ENCODE measurements at places on chromosomes 2 and 18.
A peak's percentile ranks its signal among the peaks of the same experiment; 100 is the strongest.

GRCh38 chr2:66874411-66874810, 439.5 kb downstream of the MEIS1 start:
- DNase-seq, result no peak

DNA sequence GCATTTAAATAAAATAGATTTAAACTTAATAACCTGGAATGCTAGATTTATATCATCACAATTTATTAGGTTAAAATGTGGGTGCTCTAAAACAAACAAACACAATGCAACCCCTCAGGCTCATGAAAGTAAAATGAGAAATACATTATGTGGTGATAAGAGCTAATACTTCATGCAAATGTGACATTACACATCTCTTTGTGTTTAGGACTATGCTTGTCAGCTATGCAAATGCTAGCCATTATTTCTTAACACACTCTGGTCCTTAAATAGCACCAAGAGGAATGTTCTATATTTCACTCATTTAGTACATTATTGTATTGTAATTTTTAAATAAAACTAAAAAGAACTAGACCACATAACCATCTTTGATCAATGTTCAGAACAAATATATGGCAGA, 627.6 kb downstream of the DPP10 start:
- DNase-seq, result no peak

- DNase-seq, result no peak
Observed at GRCh38 chr2:201114846-201115245, 1.1 kb upstream of the CFLAR start.

DNA sequence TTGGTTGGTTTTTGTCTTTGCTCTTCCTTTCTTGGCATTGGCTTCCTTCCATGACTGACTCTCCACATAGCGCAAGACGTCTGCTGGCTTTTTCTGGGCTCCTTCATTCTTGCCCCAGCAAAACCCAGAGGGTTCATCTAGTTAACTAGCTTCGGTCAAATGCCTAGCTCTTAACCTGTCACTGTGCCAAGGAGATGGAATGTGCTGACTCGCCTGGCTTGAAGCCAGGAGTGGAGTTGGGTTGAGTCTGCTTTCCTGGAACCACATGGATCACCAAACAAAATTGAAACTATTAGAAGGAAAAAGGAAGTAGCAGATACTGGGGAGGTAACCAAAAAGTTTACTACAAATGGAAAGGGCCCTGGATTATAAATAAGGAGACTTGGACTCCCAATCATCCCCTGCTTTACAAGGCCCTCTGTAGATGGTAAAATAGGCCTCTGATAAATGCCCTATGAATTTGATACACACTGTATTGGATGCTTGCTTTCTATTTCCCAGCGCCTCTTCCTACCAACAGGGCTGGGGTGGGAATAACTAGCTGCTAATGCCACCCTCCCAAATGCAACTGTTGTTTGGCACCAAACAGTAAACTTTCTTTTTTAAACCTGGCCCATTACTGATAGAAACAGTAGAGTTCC, 11.3 kb downstream of the MALT1 start:
- DNase-seq, result no peak

- no peak for DNase-seq
Observed at GRCh38 chr2:127698553-127699355, 2.5 kb upstream of the SFT2D3 start.

- DNase-seq, result no peak
Observed at GRCh38 chr2:225083276-225083675, 41.0 kb upstream of the DOCK10 start.

DNA sequence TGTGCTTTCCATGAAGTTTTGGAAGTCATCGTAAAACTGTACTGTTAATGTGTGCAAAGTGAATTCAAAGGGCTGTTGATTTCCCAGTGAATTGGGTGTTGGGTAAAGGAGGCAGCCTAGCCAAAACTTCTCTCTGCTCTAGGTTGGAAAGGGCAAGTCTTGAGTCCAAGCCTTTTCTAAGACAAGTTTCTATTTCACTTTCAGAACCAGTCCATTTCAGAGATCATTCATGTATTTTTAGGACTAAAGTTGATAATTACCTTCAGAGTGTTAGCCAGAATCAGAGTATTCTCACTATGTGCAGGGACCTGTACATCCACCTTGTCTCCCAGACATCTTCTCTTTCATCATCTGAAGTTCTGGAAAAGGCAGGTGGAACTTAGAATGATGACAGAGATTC, 636.1 kb upstream of the KLHL29 start:
- DNase-seq, result no peak

GRCh38 chr2:43131051-43131889, 95.1 kb downstream of the ZFP36L2 start:
- DNase-seq, result peak; percentile 63

GRCh38 chr2:214077727-214078126, 333.1 kb upstream of the VWC2L start:
- DNase-seq, result no peak

GRCh38 chr18:49481317-49481716, 5.7 kb downstream of the C18orf32 start:
- DNase-seq, result no peak

- DNase-seq, result no peak
Observed at GRCh38 chr2:127044977-127045661, 61.8 kb downstream of the BIN1 start.

GRCh38 chr2:18803141-18803939, 214.0 kb upstream of the NT5C1B start:
- DNase-seq, result no peak

DNA sequence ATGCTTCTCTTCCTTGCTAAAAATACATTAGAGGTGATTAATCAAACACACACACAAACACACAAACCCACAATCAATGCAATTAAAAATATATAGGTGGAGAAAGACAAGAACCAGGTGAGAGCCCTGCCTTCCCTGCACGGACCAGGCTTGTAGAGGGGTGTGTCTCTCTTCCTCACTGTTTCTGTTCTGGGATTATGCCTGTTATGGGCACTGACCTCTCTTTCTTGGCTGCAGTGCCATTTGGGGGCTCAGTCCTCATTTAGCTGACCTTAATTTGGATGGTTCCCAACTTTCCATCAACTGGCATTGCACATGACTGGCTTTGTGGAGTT, 89.8 kb downstream of the SH3RF3 start:
- DNase-seq, result no peak

DNA sequence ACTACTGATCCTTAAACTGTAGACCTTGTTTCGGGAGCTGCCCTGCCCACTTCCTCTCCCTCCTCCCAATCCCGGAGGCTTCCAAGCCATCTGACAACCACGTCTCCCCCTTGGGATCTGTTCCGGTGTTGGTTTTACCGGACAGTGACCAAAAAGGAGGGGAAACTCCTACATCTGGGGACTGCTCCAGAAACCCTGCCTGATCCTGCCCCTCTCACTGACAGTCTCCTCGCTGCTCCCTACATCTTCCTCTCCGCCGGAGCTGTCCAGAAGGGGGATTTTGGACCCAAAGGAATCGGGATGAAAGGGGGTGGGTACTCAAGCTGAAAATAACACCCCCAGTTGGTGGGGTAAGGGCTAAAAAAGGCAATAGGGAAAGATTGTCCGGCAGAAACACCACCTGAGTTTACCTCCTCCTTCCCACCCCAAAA, 1.5 kb downstream of the INO80D start:
- peak; percentile 4 for DNase-seq

DNA sequence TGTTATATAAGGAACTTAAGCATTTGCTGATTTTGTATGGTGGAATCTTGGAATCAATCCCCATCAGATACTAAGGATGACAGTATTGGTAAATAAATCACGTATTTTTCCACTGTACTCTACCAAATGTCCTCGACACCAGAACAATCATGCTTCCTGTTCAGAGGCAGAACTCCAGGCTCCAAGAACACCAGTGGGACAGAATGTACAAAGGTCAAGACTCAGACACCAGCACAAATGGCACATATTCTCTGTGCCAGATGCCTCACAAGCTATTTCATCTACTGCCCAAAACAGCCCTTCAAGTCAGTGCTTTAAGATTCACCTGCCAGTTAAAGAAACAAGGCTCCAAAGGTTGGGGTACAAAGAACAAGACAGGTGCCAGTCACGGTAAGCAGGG, 420.5 kb downstream of the STK39 start:
- no peak for DNase-seq

GRCh38 chr2:134420259-134420658, 166.4 kb downstream of the MGAT5 start:
- no peak for DNase-seq

DNA sequence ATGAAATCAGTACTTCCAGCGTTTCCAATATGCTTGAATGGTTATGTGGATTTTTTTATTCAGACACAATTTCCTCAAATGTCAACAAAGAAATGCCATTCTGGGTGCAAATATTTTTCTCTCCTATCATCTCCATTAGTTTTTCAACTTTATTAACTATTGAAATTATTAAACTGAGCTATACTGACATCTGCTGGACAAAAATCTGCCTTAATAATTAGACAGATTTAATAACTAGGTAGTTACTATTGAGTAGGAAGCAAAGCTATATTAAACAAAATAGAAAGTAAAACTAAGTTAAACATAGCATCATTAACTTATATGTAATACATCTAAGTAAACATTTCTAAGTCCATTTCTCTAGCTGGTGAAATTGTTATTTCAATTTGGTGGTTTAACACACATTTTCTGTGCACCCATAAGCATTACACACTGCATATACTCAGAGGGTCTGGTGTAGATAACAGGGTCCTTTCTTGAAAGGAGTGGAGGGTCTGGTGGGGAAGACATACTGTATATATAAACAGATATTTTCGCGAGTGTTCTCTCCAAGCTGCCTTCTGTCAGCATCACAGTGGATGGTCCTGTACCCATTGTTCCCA, 77.0 kb downstream of the LANCL1 start:
- DNase-seq, result no peak

DNA sequence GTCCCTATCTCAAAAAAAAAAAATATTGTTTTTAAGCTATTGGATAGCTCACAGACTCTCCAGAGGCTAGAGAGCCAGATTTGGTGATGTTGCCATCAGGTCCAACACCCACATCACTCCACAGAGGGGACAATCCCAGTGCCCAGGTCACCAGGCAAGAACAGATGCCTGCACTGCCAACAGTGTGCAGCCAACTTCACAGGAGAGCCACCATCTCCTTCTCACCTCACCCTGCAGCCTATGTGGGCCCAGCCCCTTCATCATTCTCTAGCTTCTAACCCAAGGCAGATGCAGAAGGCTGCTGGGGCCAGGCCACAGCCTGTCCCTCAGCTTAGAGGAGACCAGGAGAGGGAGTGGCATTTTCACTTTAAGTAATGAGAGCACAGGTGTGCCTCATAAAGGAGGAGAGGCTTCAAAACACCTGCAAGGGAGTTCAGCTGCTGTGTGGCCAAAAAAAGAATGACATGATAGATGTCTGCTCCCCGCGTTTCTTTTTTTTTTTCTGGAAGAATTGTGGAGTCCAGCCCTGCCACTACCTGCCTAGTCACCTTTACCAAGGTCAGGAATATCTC, 98.0 kb upstream of the ZSWIM2 start:
- no peak for DNase-seq

DNA sequence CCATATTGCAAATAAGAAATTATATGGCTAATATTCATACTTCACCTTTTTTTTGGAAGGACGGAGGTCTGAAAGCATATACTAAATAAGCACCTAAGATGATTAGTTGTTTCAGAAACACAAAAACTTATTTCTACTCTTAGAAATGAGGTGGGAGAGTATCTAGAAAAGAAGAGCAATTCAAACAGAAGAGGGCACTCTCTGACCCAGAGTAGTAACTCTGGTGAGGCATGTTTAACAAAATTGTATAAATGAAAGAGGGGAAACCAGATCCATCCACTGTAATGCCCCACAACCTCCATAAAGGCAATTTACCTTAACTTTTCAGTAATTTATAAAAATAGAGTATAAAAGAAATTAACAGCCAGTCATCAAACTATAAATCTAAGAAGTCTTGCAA, 669.6 kb upstream of the VRK2 start:
- no peak for DNase-seq

- DNase-seq, result no peak
Observed at GRCh38 chr2:197813093-197813787, 8.8 kb downstream of the PLCL1 start.

DNA sequence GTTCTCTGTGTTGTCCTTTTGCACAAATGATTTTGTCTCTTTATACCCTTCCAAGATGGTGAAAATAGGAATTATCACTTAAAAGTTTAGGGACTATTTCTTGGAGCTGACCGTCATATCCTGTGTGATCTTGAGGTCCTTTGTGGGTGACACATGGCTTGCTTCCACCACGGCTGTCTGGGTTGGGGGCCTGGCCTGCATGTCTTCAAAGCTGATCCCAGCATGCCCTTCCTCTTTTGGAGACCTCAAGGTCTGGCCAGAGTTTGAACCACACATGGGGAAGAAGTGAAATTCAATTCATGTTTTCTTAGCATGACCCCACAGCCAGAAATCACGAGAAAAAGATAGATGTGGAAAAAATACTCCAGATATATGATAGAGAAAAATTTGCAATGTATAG, 14.0 kb downstream of the SFTPB start:
- DNase-seq, result no peak

GRCh38 chr2:173793709-173794565, 171.2 kb downstream of the SP3 start:
- DNase-seq, result no peak

- DNase-seq, result no peak
Observed at GRCh38 chr2:211793690-211794089, 744.9 kb downstream of the ERBB4 start.

DNA sequence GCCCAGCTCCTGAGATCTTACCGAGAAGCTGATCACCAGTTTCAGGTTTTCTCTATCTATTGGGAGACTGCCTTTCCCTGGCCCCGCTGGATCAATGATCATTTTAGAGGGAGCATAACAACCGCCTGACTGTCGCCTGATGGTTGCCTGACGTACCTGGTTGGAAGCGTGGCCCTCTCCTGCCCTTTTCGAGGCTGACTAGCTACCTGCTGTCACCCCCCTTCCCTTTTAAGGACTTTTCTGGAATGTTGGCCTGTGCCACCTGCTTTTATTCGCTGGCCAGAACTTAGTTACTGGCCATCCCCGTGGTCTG, 562 bp upstream of the MFSD2B start:
- DNase-seq, result no peak

DNA sequence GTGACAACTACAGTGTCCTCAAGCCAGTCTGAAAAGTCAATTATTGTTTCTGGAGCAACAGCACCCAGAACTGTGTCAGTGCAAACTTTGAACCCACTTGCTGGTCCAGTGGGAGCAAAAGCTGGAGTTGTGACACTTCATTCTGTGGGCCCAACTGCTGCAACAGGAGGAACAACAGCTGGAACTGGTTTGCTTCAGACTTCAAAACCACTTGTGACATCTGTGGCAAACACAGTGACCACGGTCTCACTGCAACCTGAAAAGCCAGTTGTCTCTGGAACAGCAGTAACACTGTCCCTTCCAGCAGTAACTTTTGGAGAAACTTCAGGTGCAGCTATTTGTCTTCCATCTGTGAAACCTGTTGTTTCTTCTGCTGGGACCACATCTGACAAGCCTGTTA, 59.8 kb downstream of the TAF4B start:
- no peak for DNase-seq

All from stimulated activated CD4-positive, alpha-beta T cell treated with anti-CD3 and anti-CD28 coated beads, Interleukin-4, amount 100 ng/mL, for 1 hour (primary cell).